ENCODE measurements at places on chromosomes 7 and 10.

- no peak for DNase-seq
Measured at GRCh38 chr7:29565982-29566746, 2.5 kb downstream of the PRR15 start.

DNA sequence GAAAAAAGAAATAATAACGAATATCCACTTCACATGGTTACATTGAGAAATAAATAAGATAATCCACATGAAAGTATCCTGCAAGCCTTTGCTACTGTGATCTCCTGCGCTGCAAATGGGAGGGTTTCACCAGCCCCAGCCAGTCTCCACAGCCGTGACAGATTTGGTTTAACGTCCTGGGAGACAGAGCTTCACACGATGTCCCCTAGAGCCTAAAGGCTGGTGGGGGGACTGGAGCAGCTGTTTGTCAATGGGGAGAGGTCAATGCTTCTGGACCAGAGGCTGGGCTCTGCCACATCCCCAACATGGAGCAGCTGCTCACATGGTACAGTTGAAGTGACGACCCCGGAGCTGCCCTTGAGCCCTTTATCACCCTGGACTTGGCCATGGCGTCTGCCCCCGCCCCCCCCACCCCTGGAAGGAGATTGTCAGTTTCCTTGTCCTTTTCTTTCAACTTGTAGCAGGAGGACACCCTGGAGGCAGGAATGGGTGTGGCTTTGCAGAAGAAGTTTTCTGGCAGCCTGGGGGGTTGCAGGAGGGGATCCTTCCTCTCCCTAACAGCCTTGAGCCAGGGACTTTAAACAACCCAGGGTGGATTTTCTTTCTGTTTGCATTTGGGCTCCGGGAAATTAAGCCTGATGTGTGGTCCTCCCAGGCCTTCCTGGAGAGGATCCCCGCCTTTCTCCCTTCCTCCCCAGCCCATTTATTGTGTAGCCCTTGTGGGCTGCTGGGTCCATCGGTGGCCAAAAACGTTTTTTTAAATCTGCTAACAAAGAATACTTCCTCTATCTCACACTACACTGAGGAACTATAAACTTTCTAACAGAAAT lies 37.0 kb upstream of the MXI1 start:
- no peak for DNase-seq

DNA sequence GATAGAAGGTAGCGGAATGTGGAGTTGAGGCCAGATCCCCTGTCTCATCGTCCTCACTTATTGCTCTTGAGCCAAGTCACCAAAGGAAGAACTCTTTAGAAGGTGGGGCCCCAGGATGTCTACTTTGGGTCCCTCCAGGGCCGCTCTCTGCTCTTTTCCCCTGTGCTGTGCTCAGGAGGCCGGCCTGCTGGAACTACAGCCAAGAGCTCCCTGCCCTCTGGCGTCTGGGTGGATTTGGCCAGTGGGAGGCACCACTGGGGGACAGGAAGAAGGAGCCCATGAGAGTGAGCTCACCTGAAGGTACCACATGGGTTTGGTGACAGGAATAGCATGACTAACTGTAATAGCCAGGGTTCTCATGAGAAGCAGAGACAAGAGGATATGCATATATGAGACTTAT lies 97.7 kb upstream of the FAM180A start:
- DNase-seq, result no peak

GRCh38 chr7:106010331-106010730 lies 47.3 kb downstream of the CDHR3 start:
- DNase-seq, result no peak

- DNase-seq, result no peak
Measured at GRCh38 chr10:94155722-94156271, 162.1 kb downstream of the PLCE1 start.

- DNase-seq, result no peak
Measured at GRCh38 chr7:77293046-77293445, 93.4 kb upstream of the FGL2 start.

DNA sequence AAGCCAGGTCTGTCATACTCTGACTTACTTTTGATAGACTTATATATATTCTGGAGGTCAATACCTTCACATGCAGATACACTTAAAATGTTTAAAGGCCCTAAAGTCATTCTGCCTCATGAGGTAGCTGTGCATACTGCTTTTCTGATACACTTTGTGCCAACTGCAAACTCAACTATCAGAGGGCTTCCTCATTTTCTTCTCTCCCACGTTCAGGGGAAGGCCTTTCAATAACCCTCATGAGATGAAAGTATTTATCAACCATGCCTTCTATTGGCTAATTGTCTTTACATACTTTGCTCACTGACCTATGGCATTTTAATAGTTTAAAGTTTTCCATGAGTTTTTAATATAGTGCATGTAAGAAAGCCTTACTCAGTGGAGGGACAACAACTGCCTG lies 112.7 kb upstream of the AMPH start:
- DNase-seq, result no peak

DNA sequence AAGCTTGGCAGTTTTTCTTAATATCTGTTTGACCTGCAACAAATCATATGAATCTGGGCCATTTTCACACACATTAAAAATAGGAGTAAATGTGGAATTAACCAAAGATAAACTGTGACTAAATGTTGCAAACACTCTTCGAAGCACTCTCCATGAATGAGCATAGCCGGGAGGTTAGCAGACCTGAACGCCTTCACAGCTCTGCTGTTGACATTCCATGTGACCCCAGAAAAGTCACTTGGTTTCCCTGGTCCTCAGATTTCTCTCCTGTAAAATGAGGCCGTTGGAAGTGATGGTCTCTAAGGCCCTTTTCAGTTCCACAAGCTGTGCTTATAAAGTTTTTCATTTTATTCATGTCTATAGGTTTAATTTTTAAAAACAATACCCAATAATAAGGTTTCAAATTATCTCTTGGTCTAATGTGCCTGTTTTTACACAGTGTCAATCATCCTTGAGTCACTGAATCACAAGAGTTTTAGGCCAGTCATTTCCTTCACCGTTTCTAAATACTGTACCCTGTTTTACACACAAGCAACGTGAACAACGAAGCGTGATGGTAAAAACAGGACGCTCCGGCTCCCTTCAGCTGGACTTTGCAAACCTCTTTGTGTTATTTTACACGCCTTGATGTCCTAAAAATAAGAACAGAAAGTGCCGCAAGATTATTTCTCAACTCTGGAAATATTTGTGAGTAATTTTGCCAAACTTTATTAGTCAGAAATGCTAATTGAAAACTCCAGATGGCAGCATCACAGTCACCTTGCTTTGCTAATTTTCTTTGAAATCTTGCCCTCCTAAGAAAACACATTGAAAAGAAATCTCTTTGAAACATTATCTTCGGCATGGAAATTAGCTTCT lies 38.6 kb upstream of the MET start:
- no peak for DNase-seq

GRCh38 chr10:71264345-71265200 lies 52.2 kb downstream of the UNC5B start:
- no peak for DNase-seq

DNA sequence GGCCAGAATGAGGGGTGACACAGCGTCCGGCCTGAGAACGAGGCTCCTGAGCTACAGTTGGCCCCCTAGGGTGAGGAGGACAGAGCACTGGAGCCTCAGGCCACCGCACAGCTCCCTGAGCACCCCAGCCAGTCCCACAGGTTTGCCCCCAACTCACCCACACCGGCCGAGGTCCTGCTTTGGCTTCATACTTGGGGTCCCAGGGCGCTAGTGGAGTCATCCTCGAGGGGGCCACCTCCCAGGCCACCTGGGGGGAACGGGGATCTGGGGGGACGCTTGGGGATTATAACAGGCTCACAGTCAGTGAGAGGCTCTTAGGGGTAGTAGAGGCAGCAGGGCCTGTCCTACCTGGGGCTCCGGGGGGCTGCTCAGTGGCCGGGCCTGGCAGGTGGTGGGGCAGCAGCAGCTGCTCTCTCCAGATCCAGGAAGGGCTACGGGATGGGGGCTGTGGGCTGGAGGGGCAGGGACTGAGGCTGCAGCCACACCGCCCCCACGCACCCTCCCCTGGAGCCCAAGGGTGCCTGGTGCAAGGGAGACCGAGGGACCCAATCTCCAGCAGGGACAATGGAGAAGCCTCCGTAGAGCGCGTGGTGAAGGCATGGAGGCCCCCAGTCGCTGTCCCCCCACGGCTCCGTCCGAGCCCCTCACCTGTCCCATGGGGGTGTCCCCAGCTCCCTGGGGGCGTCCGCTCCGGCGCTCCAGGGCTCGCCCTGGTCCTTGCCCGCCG lies 588 bp downstream of the SAP25 start:
- no peak for DNase-seq

- no peak for DNase-seq
Measured at GRCh38 chr10:104098358-104098925, 12.8 kb upstream of the COL17A1 start.

GRCh38 chr7:40674316-40674715 lies 539.5 kb downstream of the SUGCT start:
- DNase-seq, result no peak

- DNase-seq, result no peak
Measured at GRCh38 chr7:151673216-151673615, 153.5 kb upstream of the RHEB start.

GRCh38 chr7:85133006-85133405 lies 53.9 kb downstream of the SEMA3D start:
- no peak for DNase-seq

GRCh38 chr10:62817766-62818425 lies 1.7 kb upstream of the EGR2 start:
- DNase-seq, result peak; percentile 17

GRCh38 chr10:114195079-114195478 lies 15.9 kb downstream of the TDRD1 start:
- no peak for DNase-seq

DNA sequence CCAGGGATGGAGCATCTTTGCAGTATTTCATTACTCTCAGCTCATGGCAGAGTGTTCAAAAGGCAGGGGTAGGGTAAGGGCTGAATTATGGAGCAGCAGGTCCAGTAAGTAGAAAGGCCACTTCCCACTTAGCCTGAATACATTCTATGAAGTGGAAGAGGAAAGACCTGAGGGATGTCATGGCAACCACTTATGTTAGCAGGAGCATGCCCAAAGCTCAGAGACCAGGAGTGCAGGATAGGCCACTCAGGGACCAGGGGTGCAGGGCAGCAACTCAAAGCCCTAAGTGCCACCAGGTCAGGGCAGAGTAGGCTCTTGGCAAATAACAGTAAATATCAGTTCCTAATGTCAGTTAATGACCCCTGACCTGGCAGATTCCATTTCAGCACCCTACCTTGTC lies 3.6 kb downstream of the SRI start:
- DNase-seq, result no peak

DNA sequence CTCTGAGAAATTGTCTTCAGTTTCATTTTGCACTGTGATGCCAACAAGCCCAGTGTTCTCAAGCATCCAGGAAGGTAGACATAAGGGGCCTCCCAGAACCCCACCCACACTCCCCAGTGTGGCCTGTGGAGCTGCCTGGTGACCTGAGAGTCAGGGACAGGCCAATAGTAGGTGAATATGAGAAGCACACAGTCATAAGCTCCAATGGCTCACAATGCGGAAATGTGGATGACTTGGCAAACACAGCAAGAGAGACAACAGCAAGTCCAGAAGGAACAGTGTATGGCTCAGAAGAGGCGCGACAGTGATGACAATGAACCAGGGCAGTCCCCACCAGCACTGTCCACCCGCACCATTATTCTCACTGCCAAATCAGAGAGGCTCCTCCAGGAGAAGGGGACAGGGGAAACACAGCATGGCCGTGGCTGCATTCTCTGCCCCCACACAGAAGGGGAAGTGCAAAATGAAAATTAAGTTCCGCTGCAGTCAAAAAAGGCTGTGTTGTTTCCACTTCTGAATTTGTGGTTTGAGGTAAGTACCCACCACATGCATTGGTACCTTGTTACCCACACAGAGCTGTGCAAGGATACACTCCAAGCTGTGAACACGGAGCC lies 419.8 kb downstream of the GRID1 start:
- no peak for DNase-seq
